RWPE2 (cell line): ENCODE measurements at places on chromosomes 3 and 15.

DNA sequence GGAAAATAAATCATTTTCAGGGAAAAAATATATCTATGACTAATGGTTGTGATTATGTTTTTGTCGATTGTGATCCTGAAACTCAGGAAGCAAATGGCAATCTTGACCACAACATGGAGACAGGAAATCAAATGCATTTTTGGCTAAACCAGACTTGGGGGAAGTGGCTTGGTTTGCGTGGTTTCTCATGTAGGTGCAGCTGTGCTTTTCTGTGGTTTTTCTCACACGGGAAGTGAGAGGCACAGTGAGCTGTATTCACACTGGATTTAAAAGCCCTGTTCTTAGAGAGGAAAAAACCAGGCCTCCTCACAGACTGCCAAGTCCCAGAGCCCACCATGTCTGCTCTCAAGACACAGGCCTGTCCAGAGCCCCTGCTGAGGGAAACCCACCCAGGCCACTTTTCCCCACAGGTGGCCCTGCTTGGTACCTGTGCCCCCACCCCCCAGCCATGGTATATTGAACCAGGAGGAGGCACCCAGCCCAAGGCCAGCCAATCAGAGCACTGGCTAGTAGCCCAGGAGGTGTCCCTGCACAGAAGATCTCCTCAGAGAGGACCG lies 46.1 kb downstream of the BTD start:
- no peak for DNase-seq

GRCh38 chr15:48596415-48596814 lies 49.1 kb downstream of the FBN1 start:
- DNase-seq, result no peak

- DNase-seq, result no peak
Measured at GRCh38 chr3:67601385-67601784, 53.0 kb downstream of the SUCLG2 start.

- no peak for DNase-seq
Measured at GRCh38 chr3:113516115-113516505, 1.2 kb upstream of the SPICE1 start.

DNA sequence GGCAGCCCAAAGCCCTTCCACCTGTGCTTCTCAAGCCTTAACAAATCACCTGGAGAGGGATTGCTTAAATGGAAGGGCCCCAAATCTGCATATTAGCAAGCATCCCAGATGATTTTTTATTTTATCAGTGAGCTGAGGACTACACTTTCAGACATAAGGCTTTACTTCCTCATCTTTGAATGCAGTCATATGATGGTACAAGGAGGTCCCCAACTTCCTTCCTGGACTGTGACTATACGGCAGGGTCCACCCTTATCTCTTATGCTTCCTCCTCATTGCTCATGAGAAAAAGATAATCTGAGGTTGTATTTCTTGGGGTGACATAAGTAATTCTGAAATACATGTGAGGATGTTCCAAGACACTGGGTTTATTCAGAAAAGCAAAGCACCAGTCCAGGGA lies 13.7 kb upstream of the HEG1 start:
- DNase-seq, result no peak

- DNase-seq, result no peak
Measured at GRCh38 chr3:11944052-11944673, 60.0 kb upstream of the SYN2 start.

GRCh38 chr3:54527521-54527920 lies 400.3 kb downstream of the LRTM1 start:
- DNase-seq, result no peak

- no peak for DNase-seq
Measured at GRCh38 chr3:110974902-110975301, 96.7 kb upstream of the NECTIN3 start.

DNA sequence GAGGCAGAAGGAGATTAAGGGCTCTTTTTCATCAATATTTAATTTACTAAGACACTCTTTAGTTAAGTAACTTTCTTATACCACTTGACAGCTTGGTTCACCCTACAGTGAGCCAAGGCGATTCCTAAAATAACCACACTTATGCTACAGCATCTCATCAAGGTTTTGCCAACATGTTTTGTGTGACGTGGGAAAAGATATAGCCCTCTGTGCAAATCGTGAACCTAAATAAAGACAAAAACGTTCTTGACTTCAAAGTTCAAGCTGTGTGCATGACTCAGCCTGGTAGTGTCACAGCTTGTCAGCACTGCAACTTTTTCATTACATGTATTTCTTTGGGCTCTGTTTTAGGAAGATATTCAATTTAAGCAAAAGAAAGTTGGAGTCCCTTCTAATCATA lies 297.0 kb upstream of the EPHA3 start:
- no peak for DNase-seq

- no peak for DNase-seq
Measured at GRCh38 chr15:98943051-98943508, 64.5 kb downstream of the PGPEP1L start.

DNA sequence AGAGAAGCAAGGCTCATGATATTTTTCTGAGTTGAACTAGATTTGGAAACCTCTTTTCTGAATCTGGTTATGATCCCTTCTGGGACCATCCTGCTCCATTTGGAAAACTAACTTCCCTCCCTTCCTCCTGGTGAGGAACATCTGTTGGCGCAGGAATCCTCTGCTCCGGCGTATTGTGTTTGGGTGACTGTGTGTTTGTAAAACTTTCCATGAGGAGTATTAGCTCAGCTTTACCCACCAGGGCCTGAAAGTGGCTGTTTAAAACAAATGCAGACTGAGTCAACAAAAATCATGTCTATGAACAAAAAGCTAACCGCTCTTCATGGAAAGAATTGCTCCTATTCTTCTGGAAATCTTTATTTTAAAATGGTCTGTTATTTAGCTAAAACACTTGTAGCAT lies 17.7 kb downstream of the STARD9 start:
- DNase-seq, result no peak

DNA sequence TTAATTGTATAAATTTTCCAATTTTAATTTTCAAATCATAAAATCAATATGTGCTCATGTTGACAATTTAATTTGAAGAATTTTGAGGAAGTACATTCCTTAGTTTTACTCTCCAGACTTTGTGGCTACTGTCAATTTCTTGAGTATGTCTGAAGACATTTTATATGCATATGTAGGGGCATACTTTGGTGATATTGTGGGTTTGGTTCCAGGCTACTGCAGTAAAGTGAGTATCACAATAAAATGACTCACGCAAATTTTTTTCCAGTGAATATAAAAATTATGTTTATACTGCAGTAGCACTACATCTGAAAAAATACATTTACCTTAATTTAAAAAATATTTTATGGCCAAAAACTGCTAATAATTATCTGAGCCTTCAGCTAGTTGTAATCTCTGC lies 123.2 kb upstream of the PLCL2 start:
- no peak for DNase-seq

DNA sequence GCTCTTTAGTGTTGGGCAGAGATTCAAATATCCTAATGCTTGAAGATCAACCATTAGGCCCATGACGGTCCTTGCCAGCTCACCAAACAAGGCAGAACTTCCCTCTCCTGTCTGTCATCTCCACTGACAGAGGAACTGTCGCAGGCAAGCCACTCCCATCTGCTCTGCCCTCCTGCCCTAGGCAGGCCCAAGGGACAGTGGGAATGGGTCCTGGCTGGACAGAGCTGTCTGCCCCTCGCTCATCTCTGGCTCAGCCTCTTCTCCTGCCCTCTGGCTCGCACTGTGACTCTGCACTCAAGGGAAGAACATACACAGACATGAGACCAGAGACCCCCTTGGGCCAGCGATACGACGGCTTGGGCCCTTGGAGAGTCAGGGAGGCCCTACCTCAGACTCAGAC lies 7.6 kb upstream of the MUSTN1 start:
- DNase-seq, result no peak

- no peak for DNase-seq
Measured at GRCh38 chr3:20773320-20773984, 587.4 kb upstream of the SGO1 start.

DNA sequence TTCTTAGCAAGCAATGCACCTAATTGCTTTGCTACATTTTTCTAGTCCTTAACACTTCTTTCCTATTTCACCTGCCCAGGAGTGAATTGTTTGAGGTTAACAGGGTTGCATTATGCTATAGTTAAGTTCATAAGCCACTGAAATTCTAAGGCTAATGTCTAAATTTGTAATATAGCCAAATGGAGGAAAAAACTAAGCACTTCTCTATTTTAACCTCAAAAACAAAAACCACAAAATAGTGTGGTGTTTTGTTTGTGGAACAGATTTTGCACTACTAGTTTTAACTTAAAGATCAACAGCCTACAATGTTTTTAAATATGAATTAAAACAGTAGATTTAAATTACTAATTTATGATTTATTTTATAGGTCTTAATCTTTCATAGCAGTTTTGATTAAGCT lies 5.5 kb downstream of the ATOSA start:
- DNase-seq, result no peak

DNA sequence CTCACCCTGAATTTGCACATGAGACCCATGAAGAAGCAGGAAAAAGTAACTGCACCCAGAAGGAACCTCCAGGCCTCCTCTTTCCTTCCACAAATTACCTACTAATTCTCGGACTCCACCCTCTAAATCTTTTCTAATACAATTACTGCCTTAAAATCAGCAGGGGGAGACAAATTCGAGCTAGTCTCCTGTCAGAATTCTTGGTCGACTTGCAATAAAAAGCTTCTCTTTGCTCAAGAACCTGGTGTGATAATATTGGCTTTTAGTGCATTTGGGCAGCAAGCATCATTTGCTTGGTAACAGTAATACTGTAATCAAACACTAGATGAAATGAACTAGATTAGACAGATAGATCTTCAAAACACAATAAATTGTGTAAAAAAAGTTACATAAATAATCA lies 281.9 kb downstream of the RAP2B start:
- no peak for DNase-seq

- DNase-seq, result no peak
Measured at GRCh38 chr15:62909257-62909656, 133.3 kb upstream of the TPM1 start.

- no peak for DNase-seq
Measured at GRCh38 chr3:161295325-161295724, 74.2 kb downstream of the NMD3 start.

GRCh38 chr15:74368121-74368520 lies 675 bp upstream of the CYP11A1 start:
- no peak for DNase-seq

DNA sequence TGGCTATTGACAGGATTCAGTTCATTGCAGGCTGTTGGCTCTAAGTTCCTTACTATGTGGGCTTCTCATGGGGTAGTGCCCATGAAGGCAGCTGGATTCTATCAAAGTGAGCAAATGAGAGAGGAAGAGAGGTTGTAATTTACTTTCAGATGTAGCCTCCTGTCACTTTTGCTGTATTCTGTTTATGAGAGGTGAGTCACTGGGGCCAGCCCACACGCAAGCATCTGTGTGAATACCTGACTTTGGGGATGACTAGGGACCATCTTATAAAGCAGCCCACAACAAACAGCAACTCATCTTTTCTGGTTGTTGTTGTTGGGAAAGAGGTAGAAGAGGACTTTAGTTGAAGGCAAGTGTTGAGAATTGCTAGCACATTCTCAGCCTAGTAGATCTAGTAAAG lies 506.3 kb upstream of the GRM7 start:
- DNase-seq, result no peak

DNA sequence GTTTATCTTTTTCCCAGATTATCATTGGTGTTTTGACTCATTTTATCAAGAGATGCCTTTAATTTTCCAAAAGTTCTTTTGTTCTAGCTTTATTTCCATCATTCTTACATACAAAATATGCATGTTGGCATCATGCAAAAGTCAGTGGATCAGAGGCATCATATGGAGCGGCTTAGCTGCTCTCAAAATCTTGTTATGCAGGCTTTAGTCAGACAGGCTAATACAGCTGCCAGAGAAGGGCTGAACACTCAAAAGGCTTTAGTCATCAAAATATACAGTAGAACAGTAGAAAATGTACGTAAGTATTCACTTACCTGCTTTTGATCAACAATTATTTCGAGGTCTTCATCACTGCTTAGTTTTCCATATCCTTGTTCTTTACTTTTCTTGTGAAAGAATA lies 65.5 kb downstream of the PEX5L start:
- DNase-seq, result no peak

DNA sequence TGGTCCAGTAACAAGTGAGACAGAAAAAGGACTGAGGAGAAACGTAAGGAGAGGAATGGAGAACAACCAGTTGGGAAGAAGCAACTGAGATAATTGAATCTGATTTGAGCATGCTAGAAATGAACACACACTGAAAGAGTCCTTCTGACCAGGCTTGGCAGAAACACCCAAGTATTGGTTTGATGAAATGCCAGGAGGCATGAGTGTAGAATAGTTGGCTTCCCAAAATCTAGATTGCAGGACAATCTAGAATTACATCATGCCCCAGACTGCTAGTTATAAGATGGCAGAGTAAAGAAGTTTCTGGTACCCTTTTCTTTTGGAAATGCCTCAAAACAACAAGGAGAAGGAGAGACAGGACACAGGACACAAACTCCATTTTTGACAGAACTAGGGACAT lies 189.7 kb upstream of the STT3B start:
- no peak for DNase-seq

DNA sequence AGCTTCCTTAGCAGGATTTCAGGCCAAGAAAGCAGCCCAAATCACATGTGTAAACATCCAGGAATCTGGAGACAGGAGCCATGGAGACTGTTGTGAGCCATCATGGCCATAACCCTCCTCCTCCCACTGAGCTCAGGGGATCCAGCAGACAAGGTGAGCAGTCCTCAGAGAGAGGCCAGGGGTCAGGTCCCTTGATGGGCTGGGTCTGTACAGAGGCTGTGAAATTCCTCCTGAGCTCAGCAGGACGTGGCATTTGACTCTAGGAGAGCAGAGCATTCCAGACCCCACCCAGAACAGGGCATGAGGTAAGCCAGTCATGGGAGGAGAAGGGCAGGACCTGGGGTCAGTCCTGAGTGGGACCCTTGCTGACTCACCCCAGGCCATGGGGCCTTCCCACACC lies 67.0 kb upstream of the ACAN start:
- no peak for DNase-seq

- no peak for DNase-seq
Measured at GRCh38 chr3:32460031-32460749, 42.5 kb downstream of the CMTM6 start.

GRCh38 chr3:15803921-15804320 lies 6.1 kb upstream of the ANKRD28 start:
- DNase-seq, result no peak

DNA sequence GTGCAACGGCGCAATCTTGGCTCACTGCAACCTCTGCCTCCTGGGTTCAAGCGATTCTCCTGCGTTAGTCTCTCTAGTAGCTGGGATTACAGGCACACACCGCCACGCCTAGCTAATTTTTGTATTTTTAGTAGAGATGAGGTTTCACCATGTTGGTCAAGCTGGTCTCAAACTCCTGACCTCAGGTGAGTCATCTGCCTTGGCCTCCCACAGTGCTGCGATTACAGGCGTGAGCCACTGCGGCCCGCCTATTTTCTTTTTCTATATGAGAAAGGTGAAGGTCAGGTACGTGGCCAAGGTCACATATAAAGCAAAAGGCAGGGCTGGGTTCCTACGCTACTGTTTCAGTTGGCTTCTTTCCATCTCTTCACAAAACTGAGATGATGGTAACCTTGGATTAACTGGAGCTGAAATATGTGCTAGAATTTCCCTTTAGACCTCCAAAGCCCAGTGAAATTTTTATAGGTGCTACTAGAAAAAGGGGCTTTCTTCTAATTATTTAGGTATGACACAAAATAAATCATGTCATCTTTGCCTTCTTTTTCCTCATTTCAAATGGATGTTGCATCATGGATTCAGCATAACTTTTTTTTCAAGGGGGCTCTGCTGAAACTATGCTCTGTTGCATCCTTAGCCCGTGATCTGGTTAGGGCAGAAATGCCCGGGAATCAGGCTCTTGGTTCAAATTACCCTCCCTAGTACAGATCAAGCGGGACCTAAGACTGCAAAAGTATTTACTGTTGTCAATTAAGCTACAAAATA lies 68.5 kb downstream of the MYO1E start:
- DNase-seq, result peak; percentile 64
